ENCODE measurements at places on chromosomes 6 and 20.
A peak's percentile ranks its signal among the peaks of the same experiment; 100 is the strongest.

GRCh38 chr20:25461786-25462545 lies 54.5 kb downstream of the GINS1 start:
- DNase-seq = no peak

DNA sequence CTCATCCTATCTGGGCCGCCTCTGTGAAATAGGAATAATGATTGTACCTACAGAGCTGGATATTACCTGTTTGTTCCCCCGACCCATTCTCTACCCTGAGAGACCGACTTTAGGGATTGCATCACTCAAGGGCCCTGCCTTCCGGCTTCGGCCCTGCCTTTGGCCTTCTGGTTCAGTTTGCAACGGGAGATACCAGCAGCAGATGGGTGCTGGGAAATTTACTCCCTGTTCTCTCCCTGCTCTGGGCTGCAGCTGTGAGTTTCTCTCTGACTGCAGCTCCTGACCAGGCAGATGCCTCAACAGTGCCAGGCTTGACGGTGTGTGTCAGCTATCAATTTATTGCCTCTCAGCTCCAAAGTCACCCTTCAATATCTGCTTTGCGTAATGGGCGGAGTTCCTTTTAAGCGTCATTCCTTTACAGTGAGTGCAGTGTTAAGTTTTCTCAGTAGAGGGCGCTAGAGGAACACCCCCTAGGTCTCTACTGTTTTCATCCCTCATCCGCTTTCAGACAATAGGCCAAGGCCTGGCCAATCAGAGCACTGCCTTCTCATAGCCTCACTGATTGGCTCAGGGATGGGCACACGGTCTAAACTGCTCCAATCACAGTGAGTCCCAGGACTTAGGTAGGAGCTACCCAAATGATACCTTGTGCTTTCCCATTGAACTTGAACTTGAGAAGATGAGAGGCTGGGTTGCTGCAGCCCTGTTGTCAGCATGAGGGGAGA lies 30.0 kb downstream of the KCNG1 start:
- DNase-seq = no peak

DNA sequence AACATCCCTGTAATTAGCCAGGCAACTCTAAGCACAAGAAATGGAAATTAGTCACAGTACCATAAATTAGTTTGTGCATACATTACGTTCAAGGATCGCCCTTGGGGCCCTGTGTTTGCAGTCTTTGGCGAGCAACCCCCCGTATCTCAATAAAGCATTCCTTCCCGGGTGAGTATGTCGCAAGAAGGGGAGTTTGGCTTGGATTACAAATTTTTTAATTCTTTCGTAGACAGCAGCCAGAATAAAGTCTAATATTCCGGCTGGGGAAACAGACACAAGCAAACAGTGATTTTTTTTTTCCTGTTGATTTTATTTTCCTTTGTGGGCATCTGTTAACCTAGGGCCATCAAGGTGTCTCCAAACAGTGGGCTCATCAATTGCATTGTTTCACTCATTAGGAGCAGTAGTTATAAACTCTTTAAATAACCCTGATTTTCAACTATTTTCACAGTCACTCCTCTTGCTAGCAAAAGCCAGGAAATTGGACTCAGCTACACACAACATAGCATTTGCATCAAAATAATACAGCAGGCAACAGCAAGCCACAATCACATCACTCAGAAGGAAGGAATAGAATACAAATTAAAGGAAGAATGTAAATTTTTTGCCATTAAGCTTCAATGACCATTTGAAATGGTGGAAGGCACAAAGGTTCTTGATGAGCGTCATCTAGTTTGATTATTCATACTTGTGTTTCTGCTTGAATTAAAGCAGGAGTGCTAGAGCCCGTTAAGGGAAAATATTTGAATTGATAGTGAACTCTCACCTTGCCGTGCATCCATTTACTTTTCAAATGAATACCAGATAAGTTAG lies 85.3 kb downstream of the LINC00237 start:
- DNase-seq = no peak

GRCh38 chr6:100810015-100810414 lies 71.1 kb downstream of the ASCC3 start:
- DNase-seq = no peak

DNA sequence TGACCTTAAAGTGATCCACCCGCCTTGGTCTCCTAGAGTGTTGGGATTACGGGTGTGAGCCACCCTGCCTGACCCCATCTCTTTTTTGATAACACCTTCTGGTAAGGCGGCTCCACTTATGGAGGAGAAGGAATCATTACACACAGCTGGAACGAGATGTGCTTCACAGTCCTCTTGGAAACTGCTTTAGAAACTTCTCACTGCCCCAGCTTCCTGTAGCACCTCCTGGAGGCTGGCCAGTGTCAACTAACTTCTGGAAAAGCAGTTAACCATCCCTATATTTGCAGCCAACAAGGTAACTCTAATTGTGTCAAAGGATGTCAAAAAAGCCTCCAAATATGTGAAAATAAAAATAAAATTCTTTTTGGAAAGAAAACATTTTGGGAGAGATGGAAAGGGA lies 48.8 kb upstream of the BCLAF1 start:
- DNase-seq = no peak

- DNase-seq = peak; percentile 81
These were observed 96.7 kb upstream of the BACH2 start for GRCh38 chr6:90393232-90393884.

DNA sequence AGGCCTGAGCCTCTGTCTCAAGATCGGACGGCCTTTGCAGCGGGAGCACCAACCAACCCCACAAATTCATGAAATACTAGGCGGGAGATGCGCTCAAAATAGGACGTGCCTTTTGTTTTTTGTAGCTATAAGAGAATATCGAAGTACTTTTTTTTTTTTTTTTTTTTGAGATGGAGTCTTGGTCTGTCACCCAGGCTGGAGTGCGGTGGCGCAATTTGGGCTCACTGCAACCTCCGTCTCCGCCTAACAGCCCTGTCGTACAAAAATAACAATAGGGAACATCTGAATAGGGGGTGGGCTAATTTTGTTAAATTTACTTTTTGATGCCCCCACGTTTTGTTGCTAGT lies 5.9 kb upstream of the TUBB2A start:
- no peak for DNase-seq

DNA sequence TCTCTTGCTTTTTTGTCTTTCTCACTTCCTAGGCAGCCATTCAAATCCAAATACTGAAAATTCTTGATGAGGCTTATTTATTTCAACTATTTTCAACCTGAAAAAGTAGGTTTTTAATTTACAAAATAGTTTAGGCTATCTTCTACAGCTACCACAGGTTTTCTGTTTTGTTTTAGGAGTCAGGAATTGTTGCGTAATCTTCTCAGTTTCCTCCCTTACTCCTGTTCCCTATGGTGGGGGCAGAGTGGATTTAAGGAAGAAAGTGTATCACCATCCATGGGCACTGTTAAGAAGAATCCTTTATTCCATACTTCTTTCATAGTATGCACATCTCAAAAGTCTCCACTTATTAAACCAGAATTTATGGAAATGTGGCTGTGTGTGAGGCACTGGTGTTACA lies 182.4 kb downstream of the KHDC1L start:
- no peak for DNase-seq

- DNase-seq = no peak
These were observed 111.9 kb downstream of the FAM83B start for GRCh38 chr6:54958446-54958845.

GRCh38 chr6:4599924-4600323 lies 176.3 kb upstream of the CDYL start:
- DNase-seq = no peak

- no peak for DNase-seq
These were observed 20.1 kb upstream of the GCM1 start for GRCh38 chr6:53168516-53169267.

- no peak for DNase-seq
These were observed 3.9 kb downstream of the PTPRK start for GRCh38 chr6:128516514-128516898.

GRCh38 chr6:157677235-157677634 lies 145.8 kb upstream of the SNX9 start:
- no peak for DNase-seq

GRCh38 chr6:84554074-84554473 lies 210.3 kb downstream of the TBX18 start:
- no peak for DNase-seq

DNA sequence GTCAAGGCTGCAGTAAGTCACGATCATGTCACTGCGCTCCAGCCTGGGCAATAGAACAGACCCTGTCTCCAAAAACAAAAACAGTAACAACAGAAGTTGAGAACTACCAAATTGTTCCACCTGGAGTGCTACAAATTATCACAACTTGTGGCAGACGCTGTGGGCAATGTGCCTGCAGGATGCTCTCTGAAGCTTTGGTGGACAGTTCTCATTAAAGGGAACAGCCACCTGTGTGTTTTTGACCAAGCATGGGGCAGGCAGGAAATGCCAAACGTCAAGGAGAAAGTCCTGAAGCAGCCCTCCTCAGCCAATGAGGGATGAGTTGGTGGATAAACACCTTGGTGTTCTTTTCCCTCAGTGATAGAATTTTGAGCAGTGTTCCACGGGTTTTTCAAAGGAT lies 15.8 kb downstream of the COX4I2 start:
- DNase-seq = no peak

GRCh38 chr20:47568019-47568418 lies 66.3 kb downstream of the NCOA3 start:
- no peak for DNase-seq

DNA sequence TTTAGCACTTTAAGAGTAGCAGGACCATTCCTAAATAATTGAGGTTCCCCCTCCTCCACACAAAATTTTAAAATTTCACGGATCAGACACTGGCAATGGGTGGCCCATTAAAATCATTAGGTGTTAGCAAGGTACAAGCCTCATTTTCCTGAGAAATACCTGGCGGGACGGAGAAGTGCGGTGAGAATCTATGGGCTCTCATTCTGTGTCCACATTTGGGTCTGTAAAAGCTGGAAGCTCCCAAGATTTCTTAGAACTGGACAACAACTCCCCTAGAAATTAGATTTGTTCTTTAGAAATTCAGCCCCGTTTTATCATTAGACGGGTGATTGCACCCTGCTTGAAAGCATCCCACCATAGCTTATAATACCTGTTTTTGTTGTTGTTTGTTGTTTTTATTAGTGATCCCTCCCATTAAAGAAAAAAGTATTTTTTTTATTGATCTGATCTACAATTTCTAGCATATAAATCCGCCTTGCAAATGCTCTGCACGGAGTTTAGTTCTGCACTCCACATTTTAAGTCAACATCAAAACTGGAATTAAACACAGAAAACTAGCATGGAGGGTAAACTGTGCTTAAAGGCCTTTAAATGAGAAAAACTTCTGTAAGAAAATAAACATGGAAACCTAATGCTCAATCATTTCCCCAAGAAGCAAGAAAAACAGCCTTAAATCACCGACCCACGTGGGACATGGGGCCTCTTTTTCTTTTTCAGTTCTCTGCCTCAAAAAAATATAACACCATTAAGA lies 5.7 kb downstream of the SIM1 start:
- no peak for DNase-seq

DNA sequence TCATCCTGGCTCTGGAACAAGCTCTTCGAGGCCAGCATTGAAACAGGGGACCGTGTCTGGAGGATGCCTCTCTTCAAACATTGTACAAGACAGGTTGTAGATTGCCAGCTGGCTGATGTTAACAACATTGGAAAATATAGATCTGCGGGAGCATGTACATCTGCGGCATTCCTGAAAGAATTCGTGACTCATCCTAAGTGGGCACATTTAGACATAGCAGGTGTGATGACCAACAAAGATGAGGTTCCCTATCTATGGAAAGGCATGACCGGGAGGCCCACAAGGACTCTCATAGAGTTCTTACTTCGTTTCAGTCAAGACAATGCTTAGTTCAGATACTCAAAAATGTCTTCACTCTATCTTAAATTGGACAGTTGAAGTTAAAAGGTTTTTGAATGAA lies 3.6 kb upstream of the CDKN1A start:
- DNase-seq = no peak

Measured in activated CD4-positive, alpha-beta T cell treated with anti-CD3 and anti-CD28 coated beads for 4 hours (primary cell).